H9 (cell line): ENCODE measurements at places on chromosomes 1 and 21.
A peak's percentile ranks its signal among the peaks of the same experiment; 100 is the strongest.

GRCh38 chr1:245263529-245264095, 108.8 kb downstream of the KIF26B start:
- no peak for DNase-seq
- no peaks in the 10 kb centered on the region; the same call in 1 of the 2 replicates for H3K4me1 ChIP-seq
- no peak overlapping the region for H3K27ac ChIP-seq
- no peaks in the 10 kb centered on the region for H3K36me3 ChIP-seq
- H3K27me3 ChIP-seq: no peaks in the 10 kb centered on the region
- H3K4me3 ChIP-seq: no peak overlapping the region

DNA sequence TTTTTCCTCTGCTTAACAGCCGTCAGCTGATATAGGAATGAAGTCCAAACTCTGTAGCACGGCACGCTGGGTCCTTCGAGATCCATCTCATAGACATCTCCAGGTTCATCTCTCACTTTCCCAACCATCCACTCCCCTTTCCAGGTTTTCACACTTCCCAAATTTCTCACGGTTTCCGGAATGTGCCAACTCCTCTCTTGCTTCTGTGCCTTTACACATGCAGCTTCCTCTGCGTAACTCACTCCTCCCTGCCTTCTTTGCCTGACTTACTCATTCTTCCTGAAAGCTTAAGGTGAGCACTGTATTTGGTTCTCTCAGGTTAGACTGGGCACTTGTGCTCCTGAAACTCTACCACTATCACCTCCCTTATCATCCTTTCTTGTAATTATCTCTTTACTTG, 168.4 kb downstream of the PCNX2 start:
- H3K4me3 ChIP-seq: no peak overlapping the region
- H3K36me3 ChIP-seq: peaks cover 51% of the 10 kb centered on the region
- DNase-seq: no peak
- H3K27me3 ChIP-seq: no peaks in the 10 kb centered on the region

- no peaks in the 10 kb centered on the region for H3K27me3 ChIP-seq
- no peak overlapping the region for H3K4me3 ChIP-seq
- DNase-seq: peak; percentile 84
- peaks cover 10% of the 10 kb centered on the region; the same call in 1 of the 2 replicates for H3K4me1 ChIP-seq
- H3K36me3 ChIP-seq: peaks cover 7% of the 10 kb centered on the region; the same call in 2 of the 3 replicates
- no peak overlapping the region for H3K27ac ChIP-seq
These were observed 33.4 kb upstream of the TENT5B start for GRCh38 chr1:27045973-27046558.

DNA sequence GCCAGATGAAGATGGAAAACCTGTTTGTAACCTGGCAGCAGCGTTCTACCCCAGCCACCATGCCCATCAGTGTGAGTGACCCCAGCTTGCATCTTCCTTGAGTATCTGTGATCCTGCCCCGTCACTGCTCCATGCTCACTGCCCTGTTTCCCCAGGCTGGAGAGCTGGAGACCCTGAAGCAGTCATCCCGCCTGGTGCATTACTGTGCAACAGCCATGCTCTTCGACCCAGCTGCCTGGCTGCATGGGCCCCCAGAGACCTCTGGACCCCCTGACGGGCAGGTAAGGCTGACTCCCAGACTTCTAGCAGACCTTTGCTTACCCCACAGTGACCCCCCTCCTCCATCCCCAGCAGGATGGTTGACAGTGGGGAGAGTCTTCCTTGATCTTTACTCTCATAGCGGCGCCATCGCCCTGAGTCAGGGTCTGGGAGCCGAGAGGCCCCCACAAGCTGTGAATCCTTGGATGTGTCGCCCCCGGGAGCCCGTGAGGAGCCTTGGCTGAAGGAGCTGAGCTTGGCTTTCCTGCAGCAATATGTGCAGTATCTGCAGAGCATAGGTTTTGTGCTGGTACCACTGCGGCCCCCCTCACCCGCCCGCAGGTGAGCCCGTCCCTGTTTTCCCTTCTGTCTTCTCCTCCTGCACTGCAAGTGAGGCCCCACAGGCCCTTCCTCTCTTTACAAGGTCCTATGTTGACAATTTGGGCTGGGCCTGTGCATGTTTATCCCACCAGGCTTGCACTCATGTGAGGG, 10.4 kb downstream of the HYI start:
- peaks cover 46% of the 10 kb centered on the region for H3K36me3 ChIP-seq
- no peak overlapping the region for H3K4me3 ChIP-seq
- H3K27ac ChIP-seq: no peak overlapping the region
- no peaks in the 10 kb centered on the region for H3K4me1 ChIP-seq
- no peaks in the 10 kb centered on the region for H3K27me3 ChIP-seq
- DNase-seq: no peak

DNA sequence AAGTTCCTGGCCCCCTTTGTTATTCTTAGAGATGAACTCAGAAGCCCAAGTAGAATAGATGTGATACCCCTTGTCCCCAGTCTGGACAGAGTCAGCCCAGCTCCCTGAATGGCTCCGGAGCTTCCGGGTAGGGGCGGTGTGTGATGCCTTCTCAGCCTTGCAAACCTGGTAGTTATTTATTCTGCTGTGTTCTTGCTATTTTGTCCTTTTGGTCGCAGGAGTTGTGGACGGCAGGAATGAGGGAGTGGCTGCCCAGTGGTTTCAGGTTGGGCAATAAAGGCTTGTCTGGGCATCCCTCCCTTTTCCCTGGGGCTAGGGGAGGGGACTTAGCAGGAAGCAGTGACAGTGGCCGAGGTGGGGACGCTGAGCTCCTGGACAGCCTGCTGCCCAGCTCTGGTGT, 2.8 kb downstream of the PTPRU start:
- peaks cover 5% of the 10 kb centered on the region; the same call in 2 of the 3 replicates for H3K36me3 ChIP-seq
- peaks cover 15% of the 10 kb centered on the region; the same call in 1 of the 2 replicates for H3K27me3 ChIP-seq
- H3K4me3 ChIP-seq: peak overlapping the region; percentile 77
- peak; percentile 57 for DNase-seq
- peaks cover 11% of the 10 kb centered on the region; the same call in 1 of the 2 replicates for H3K4me1 ChIP-seq

- DNase-seq: no peak
These were observed 10.8 kb downstream of the INAVA start for GRCh38 chr1:200905411-200906052.

DNA sequence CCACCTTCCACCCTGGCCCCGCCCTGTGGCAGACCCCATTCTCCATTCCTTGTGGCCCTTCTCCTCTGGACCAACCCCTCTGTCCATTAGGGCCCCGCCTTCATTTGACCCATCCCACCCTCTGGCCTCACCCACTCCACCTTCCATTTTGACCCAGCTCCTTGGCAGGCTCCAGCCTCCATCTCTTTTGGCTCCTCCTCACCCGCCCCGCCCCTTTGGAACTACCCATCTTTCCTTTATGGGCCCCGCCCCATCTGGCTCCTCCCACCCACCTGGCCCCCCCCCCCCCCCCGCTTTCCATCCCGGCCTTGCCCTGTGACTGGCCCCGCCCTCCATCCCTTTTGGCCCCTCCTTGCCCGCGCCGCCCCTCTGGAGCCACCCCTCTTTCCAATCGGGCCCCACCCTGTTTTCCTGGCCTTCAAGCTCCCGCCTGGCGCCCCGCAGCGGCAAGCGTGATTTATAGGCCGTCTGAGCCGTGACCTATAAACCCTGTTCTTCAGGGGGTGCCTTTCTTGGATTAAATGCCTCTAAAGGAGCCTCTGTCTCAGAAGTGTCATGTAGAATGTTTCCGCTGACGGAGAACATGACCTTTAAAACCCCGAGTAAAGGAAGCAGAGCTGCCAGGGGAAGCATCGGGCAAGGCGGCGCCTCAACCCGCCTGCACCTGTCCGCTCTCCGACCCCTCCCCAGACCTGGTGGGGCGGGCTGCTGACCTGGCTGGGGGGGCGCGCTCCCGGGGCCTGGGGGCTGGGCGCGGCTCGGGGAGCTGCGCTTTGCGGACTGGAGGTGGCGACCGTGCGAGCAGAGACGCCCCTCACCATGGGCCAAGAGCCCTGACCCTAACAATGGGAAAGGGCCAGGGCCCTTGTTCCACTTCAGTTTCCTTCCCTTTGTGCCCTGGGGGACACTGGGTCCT, 178.0 kb downstream of the CAMTA1 start:
- H3K36me3 ChIP-seq: no peaks in the 10 kb centered on the region
- H3K27me3 ChIP-seq: no peaks in the 10 kb centered on the region
- peak; percentile 99 for DNase-seq
- H3K27ac ChIP-seq: no peak overlapping the region

DNA sequence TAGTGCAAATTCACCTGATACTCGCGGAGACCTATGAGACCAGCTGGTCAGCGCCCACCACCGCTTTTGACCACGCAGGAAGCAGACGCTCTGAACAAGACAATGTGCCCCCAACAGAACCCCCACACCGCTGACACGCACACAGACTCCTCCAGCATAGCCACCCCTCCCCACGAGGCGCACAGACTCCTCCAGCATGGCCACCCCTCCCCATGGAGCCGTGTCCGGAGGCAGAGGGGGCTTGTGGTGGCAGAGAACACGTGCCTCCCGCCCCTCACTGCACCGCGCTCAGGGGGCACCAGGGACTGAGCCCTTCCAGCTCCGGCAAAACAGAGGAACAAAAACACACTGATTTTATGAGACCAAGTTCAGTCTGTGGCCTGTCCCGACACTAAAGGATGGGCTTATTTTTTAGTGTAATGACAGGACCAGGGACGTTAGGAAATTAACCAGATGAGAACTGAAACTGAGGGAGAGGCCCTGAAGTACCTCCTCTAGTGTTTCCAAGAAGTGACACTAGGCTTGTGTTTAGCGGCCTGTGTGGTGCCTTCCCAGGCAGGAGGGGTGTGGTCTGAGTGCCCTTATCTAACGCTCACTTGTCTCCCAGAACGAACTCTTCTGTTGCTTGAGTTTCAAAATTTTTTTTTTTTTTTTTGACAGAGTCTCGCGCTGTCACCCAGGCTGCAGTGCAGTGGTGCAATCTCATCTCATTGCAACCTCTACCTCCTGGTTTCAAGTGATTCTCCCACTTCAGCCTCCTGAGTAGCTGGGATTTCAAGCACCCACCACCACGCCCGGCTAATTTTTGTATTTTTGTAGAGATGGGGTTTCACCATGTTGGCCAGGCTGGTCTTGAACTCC, 10.0 kb upstream of the AGPAT3 start:
- H3K36me3 ChIP-seq: no peaks in the 10 kb centered on the region
- H3K4me1 ChIP-seq: no peaks in the 10 kb centered on the region
- DNase-seq: no peak
- H3K27ac ChIP-seq: no peak overlapping the region
- H3K4me3 ChIP-seq: no peak overlapping the region
- no peaks in the 10 kb centered on the region for H3K27me3 ChIP-seq

DNA sequence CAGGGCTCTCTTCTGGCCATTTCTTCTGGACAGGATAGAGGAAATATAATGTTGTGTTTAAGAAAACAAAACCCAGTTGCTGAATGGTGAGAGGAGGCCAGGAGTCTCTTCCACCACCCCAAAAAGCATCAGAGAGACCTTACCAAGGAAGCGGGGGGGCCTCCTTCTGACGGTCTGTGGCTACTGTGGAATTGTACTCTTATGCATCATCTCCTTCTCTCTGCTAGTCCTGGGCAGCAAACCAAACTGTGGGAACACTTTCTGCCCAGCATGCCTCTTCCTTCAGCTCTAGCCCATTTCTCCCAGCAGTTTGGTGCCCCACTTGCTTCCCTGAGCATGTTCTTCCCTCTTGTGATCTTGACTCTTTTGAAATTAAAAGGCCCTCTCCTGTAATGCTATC, 157.7 kb downstream of the HHIPL2 start:
- no peaks in the 10 kb centered on the region for H3K4me1 ChIP-seq
- H3K27ac ChIP-seq: no peak overlapping the region
- no peaks in the 10 kb centered on the region for H3K27me3 ChIP-seq
- H3K36me3 ChIP-seq: no peaks in the 10 kb centered on the region
- DNase-seq: no peak

DNA sequence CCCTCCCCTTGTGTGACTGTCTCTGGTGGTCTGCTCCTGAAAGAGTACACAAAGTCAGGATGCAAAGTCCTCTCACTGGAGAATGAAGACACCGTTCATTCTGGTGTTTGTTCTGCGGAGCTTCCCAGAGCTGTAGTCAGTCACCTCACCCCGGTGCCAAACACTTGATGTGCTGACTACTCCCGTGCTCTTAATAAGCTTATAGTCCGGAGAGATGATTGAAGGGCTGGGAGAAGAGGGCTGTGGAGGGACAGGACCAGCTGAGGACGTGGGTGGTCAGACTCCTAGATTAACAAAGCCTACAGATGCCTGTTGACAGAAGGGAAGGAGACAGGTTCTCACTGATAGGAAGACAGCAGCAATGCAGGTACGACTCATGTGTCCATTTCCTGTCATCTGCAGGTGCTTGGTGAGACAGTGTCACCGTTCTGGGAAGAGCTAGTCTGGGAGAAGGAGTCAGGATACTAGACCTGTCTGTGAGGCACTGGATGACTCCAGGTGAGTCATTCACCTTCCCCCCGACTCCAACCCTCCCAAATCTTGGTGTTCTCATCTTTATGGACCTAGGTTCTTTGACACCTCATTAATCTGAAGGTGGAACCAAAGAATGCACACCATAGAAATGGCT, 40.4 kb upstream of the LRRN2 start:
- no peaks in the 10 kb centered on the region for H3K36me3 ChIP-seq
- no peak overlapping the region for H3K27ac ChIP-seq
- DNase-seq: no peak
- no peaks in the 10 kb centered on the region for H3K4me1 ChIP-seq
- no peaks in the 10 kb centered on the region; the same call in 1 of the 2 replicates for H3K27me3 ChIP-seq

DNA sequence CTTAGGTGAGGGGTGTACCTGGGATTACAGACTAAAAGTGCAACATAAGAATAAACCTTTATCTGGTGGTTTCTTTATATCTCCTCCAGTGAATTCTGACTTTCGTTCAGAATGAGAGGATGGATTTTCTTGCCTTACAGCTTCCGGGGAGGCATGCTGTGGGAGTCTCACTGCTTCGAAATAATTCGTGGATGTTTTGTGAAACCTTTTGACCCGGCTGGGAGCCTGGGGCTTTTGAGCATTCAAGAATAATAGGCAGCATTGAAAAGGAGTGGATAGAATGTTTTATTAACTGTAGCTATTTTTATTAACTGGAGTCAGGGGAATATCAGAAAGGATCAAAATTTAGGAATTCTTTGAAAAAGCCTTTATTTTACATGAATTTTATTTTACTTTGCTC, 149.1 kb downstream of the RWDD3 start:
- no peak for DNase-seq
- H3K27me3 ChIP-seq: no peaks in the 10 kb centered on the region
- H3K27ac ChIP-seq: no peak overlapping the region
- H3K4me1 ChIP-seq: no peaks in the 10 kb centered on the region

GRCh38 chr1:205251576-205251975, 23.8 kb downstream of the TMCC2 start:
- no peak overlapping the region for H3K4me3 ChIP-seq
- H3K27ac ChIP-seq: no peak overlapping the region
- H3K27me3 ChIP-seq: no peaks in the 10 kb centered on the region
- H3K36me3 ChIP-seq: no peaks in the 10 kb centered on the region

DNA sequence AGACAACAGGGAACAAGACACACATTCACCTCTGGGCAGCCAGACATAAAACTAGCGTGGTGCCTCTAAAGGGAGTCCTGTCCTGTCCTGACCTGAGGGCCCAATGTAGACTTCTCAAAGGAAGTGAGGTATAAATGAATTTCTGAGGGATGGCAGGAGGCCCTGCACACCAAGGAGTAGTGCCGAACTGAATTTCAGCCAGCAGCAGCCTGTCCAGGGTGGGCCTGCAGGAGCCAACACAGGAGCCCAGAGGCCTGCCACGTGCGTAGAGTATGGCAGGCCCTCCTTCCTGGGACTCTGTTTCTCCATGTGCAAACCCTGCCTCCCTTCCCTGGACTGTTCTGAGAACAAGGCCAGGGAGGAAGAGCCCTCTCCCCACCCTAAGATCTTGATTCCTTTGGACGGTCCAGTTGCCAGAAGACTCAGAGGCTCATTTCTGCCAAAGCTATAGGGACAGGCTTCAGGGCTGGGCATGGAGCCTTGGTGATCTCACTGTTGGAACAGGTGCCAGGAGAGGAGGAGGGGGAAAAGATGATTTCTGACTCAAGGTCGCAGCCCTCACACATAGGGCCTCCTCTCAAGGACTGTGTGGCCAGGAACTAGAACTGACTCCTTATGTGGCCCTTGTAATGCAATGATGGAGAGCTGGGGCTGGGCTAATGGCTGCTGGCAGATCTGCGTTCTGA, 1.8 kb upstream of the FABP3 start:
- no peaks in the 10 kb centered on the region for H3K36me3 ChIP-seq
- no peaks in the 10 kb centered on the region for H3K27me3 ChIP-seq
- H3K27ac ChIP-seq: no peak overlapping the region
